Right lung (tissue), 10 donors: ENCODE measurements at places on chromosomes 5 and 9.

- no peak for DNase-seq
These were observed 9.5 kb downstream of the CEMIP2 start for GRCh38 chr9:71758785-71759184.

DNA sequence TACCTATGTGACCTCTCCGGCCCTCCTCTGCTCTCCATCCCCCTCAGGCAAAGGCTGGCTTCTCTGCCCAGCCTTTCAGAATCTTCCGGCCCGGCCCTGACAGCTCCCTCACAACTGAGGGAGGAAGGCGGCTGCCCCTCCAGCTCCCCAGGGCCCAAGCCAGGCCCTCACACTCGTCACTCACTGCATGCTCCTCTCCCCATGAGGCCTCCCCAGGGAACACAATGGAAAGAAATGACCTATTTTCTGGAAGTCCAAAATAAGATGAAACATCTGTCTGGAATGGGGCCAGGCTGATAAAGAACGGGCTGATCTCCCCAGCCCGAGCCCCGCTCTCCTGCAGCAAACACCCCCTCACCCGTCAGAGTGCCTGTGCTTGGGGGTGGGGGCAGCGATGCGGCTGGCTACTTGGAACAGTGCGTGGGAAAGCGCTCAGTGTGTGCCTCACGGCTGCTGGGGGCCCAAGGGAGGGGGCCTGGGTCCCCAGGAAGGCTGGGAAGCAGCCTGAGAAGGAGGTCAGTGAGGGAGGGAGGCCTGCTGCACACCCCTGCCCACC is 11.3 kb downstream of the PDGFRB start:
- peak; percentile 88 for DNase-seq

GRCh38 chr5:124651663-124652513 is 94.6 kb downstream of the ZNF608 start:
- DNase-seq, result peak; percentile 79

DNA sequence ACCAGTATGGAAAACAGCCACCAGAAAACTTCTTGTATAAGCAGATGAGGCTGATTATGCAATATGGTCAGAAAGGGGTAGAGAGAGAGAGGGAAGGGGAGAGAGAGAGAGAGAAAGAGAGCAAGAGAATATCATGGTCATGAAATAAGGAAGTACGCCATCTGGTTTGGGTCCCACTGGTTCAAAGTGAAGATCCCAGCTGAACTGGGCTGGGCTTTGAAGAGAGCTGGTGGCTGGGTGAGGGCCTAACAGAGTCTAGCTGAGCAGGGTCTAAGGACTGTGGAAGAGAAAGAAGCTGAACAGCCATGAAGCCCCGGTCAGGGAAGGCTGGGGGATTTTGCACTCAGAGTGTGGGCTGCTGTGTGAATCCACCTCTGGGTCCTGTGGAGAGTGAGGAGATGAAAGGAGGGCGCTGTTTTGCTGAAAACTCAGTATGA is 14.6 kb downstream of the TRIM14 start:
- DNase-seq, result no peak

DNA sequence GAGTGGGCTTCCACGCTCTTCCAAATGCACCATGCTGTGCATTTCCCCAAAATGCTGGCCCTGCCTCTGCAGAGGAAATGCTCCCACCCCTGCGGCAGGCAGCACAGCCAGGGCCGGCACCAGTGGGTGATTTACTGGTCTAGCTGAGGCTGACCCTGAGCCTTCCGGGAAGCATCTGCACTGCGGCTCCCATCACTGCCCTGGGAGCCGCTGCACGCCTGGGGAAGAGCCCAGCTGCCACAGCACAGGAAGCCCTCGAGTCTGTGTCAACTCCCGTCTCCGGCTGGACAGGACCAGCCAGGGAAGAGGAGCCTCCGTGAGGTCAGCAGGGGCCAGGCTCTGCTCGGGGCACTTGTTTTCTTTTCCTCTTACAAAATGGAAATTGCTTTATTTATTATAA is 25.1 kb upstream of the EEIG1 start:
- DNase-seq, result no peak
